ENCODE measurements at places on chromosomes 3 and 15. TPM values are rescaled to one million over a fixed set of nuclear protein-coding genes. Genes with fewer than 3 reads are reported as not detected.

GRCh38 chr3:74531491-74531890 lies 83.0 kb downstream of the CNTN3 start:
- no peak for DNase-seq

DNA sequence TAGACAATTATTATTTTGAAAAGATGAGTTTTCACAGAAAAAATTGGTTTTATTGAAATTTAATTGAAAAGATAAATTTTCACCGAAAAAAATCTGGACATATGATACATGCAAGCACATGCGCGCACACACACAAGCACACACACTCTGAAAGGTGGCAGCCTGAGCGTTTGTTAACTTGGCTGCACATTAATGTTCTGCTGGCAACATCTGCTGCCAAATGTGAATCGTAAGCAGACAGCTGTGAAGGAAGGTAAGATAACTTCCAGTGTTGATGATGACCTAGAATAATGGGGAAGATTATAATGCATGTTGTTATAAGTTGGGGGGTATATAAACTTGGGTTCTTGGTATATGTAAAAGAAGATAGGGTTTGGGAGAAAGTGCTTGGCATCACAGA lies 18.4 kb upstream of the CMTM7 start:
- DNase-seq, result no peak

- DNase-seq, result no peak
These were observed 141.2 kb upstream of the LRIG1 start for GRCh38 chr3:66642019-66642418.

DNA sequence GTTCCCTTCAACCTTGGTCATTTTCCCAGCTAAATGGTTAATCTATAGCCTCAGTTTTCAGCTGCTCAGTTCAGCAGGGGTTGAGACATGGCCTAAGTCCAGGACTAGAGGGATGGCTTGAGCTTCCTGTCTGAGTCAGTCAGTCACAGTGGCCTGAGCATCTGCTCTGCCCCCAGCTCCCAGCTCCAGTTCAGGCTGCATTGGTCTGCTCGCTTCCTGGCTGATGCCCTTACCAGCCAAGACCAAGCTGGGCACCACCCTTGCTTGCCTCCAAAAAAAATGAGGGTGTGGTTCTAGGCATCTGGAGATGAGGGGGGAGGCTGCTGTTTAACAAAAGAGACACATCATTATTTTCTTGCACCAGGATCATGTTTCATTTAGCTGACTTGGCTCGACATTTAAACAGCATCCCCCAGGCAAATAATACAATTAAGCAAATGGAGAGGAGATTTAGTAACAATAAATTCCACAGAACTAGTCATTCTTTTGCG lies 70.7 kb downstream of the WNT5A start:
- no peak for DNase-seq

- DNase-seq, result no peak
These were observed 218.3 kb downstream of the CTNNB1 start for GRCh38 chr3:41417574-41417973.

- peak; percentile 77 for DNase-seq
These were observed 17.3 kb downstream of the FAM174B start for GRCh38 chr15:92638291-92638708.

DNA sequence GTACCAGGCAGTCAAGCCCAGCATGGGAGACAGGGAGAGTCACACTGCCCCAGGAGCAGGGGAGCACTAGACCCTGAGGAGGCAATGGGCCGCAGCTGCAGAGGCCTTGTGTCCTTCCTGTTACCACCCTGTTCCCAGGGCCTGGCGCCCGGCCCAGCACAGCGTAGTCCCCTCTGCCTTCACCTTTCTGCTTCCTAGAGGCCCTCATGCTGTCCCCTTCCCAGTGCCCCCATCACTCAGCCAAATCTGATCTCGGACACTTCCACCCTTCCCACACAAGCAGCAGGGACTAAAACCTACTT lies 6.9 kb upstream of the TBC1D2B start:
- DNase-seq, result no peak

DNA sequence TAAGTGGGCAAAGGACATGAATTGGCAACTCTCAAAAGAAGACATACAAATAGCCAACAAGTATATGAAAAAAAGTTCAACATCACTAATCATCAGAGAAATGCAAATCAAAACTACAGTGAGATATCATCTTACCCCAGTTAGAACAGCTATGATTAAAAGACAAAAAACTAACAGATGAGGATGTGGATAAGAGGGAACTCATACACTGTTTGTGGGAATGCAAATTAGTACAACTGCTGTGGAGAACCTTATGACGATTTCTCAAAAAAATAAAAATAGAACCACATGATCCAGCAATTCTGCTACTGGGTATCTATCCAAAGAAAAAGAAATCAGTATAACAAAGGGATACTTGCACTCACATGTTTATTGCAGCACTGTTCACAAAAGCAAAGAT lies 28.6 kb downstream of the NEK10 start:
- DNase-seq, result no peak

GRCh38 chr15:61682891-61683735 lies 377.1 kb downstream of the VPS13C start:
- DNase-seq, result no peak

DNA sequence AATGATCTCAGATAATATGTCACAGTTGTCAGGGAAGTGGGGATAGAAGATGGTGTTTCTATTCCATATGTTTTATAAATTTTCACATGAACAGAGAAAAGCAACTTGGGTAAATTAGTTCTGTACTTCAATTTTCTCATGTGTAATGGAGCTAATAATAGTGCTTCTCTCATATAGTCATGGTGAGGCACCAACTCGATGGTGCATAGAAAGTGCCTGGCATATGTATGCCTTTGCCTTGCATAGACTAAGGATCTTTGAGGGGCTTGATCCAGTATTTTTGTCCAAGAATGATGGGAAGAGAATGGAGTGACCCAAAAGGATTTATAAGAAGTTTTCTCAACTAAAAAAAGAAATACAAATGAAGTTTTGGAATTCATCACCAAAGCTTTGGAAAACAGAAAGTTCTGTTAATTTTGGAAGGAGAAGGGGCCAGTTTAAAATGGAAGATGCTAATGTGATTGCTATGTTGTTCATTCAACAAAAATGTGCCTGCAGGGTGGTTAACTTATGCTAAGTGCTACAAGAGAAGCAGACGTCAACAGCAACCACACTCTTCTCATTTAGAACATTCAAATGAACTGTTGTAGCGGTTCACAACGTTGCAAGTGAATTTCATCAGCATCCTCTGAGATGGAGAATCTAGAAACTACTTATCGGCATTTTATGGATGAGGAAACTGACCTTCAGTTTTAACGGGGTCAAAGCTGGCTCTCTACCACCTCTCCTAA lies 86.1 kb downstream of the RTP4 start:
- no peak for DNase-seq

DNA sequence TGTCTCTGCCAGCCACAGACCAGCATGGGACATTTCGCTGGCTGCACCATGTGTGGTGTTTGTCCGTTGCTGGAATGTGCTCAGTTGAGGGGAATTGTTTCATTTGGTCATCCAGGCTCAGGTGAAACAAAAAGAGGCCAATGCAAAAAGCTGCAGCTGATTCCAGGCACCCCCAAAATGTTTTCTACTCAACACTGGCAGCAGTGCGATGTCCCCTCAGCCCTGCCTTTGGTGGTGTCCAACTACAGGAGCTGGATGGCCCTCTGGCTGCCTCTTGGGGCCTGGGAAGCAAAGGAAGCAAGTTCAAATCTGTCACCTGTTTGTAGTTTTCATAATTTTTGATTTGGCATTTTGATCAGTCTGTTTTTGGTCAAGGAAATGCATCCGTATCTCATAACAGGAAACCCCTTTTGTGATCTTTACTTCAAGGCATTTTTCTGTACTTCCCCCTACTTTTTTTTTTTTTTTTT lies 141.8 kb downstream of the EEFSEC start:
- no peak for DNase-seq

DNA sequence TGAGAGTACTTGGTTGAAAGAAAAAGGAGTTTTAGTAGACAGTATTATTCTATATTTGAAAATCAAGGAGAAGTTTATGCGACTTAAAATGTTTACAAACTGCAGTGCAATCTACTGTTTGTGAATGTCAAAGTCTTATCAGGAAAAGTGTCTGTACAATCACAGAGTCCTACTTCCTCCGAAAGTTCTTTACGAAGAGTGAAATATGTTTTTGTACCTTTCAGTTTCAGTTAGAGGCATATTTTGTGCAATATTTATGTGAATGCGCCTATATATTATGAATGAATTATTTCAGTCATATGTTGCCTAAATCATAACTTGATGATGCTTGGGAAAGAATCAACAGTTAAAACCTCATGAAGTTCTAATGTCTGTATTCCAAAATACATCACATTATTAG lies 31.5 kb downstream of the NGRN start:
- no peak for DNase-seq

- no peak for DNase-seq
These were observed 25.3 kb downstream of the RAD18 start for GRCh38 chr3:8938021-8938420.

DNA sequence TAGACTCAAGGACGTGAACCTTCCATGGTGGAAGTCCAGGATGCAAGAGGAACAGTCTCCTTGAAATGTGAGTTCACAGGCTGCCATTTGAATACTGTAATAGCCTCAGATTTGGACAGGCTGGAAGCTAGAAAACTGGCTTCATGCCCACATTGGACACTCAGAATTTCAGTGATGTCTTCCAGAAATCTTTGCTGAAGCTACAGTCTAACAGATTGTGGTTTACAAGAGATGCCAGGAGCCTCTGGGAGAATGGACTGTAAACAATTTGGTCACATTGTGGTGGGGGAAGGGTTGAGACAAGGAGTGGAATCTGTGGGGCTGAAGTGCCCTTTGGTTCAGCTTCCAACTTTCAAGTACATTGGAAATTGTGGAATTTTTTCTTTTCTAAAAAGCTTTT lies 252.0 kb upstream of the PROK2 start:
- DNase-seq, result no peak

- DNase-seq, result no peak
These were observed 3.3 kb upstream of the P2RY12 start for GRCh38 chr3:151387842-151388241.

- no peak for DNase-seq
These were observed 61.8 kb downstream of the ARHGEF26 start for GRCh38 chr3:154182975-154183374.

DNA sequence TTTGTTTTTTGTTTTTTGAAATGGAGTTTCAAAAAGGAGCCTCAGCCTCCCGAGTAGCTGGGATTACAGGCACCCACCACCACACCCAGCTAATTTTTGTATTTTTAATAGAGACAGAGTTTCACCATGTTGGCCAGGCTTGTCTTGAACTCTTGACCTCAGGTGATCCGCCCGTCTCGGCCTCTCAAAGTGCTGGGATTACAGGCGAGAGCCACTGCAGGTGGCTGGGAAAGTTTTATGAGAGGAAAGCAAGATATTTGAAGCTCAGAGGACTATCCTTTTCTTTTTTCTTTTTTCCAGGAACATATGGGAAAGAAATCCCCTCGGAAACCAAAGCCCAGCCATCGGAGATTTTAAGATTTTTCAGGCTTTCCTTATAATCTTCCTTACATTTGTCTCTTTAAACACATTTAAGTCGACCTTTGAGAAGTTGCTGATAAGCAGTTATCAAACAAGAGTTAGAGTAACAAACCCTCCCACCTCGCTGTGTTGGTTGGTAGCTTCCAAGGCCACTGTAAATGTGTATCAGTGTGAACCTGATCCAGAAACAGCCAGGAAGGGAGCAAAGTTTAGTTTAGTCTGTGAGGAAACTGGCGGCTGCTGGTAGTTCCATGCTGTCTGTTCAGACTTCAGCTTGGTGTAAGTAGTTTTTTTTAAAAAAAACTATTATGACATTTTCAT lies 34.5 kb upstream of the MAP3K13 start:
- DNase-seq, result peak; percentile 78

DNA sequence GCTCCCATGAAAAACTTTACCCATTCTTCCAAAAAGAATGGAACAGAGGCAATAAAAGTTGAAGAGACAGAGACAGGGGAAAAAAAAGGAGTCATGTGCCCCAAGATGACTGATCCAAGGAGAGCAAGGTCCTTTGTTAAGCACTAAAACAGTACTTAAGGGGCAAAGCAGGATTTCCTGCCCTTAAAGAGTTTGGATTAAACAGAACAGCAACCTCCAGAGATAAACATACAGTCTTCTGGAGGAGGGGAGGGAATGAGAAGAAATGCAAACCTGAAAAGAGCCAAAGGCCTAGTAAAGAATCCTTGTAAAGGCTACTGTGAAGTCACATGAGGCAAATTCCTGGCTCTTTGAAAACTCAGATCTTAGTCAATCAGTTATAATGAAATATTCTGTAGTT lies 38.2 kb downstream of the SHQ1 start:
- DNase-seq, result no peak

- no peak for DNase-seq
These were observed 56.1 kb downstream of the CACNA2D2 start for GRCh38 chr3:50447290-50447840.

DNA sequence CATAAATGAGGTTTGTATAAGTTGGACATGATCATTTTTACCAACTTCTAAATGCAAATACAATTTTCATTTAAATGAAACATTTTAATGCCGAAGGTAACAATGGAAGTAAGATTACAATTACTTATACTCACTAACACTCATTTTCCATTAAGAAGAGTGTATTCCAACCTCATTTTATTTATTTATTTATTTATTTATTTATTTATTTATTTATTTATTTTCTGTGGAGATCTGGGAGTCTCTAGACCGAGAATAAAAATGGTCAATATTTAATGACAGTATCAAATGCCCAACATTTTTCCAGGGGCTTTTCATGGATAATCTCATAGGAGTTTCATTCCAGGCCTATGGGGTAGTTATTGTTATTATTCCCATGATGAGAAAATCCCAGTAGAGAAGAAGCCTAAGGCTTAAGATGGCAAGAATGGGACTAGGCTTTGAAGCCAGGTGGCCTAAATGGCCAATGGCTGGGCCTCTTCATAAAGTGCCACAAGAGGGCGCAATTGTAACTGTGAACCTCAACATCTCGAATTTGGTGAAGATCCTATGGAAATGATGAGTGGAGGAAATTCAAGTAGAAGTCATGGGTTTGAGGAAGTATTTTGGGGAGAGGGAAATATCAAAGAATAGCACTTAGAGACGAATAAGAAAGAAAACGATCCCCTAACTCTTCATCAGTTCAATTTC lies 21.3 kb downstream of the VGLL3 start:
- DNase-seq, result no peak

GRCh38 chr3:15896500-15896899 lies 98.7 kb upstream of the ANKRD28 start:
- no peak for DNase-seq

- no peak for DNase-seq
These were observed 11.9 kb downstream of the CERS3 start for GRCh38 chr15:100516643-100517512.

DNA sequence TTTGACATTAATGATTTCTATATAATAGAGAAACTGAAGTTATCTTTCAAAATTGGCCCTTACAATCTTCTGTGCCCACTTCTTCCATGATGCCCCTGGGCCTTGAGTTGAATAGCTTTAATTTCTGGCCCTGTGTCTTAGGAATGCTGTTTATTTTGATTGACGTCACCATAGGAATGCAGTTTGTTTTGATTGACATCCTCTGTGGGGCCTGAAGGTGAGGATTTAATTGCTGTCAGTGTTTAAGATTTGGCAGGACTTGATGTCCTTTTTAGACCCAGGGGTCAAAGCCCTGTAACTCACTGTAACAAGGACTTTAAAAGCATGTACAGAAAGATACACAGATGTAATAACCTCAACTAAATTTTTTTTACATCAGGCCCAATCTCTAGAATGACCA lies 83.3 kb downstream of the GLDN start:
- DNase-seq, result no peak

The CACNA1D gene
- 12.0 TPM for total RNA-seq

The PRSS50 gene
- 0.35 TPM for total RNA-seq

The VPS8 gene
- 26.0 TPM for total RNA-seq

The HRG gene
- total RNA-seq, result not detected

The SEMA3B gene
- total RNA-seq, result 27.5 TPM

The SLC6A11 gene
- total RNA-seq, result 0.06 TPM

The NRG4 gene
- total RNA-seq, result 40.7 TPM

The GREM1 gene
- 0.97 TPM for total RNA-seq

The CD276 gene
- 14.0 TPM for total RNA-seq

The GJD2 gene
- 2.8 TPM for total RNA-seq

The XCR1 gene
- total RNA-seq, result 0.04 TPM

Measured in pancreas (tissue), 10 donors.